ENCODE measurements at places on chromosomes 4 and X. TPM values are rescaled to one million over a fixed set of nuclear protein-coding genes. Genes with fewer than 3 reads are reported as not detected.
A peak's percentile ranks its signal among the peaks of the same experiment; 100 is the strongest.

DNA sequence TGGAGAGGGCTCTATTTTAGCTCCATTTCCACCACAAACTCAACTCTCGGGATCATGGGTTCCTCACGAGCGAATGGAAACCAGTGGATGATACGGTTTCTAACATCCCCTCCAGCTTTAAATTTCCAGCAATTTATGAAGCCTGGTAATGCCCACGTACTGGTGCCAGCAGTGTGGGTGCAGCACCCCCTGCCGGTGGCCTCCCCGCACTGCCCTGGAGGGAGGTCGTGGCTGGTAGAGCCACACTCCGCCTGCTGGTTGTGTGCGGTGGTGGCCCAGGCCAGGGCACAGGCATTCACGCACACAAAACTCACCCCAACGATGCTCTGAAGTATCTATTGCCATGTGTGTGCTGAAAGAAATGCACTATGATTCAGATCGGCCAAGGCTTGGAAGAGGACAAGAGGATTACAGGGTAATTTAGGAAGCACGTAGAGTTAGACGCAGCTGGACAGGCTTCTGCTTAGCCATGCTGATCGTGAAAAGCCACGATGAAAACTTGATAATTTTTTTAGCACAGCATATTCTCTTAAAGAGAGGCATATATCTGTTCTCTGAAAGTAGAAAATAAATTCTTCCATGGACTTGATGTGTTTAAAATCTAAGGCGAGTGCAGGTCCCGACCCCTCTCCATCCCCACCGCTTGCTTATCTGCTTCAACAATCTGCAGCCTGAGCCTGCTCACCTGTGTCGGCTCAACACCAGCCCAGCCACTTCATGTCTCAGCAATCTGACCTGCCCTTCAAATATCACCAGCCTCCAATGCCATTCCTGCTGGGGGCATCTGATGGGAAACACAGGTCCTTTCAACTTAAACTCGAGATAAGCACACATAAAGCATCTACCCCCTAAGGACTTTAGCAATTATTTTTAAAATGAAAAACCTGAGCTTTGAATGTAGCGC lies 59.1 kb downstream of the SCD5 start:
- no peaks in the 10 kb centered on the region for H3K36me3 ChIP-seq
- peak; percentile 52 for DNase-seq
- no peaks in the 10 kb centered on the region for H3K27me3 ChIP-seq
- H3K27ac ChIP-seq = no peak overlapping the region
- no peak overlapping the region for H3K4me3 ChIP-seq
- H3K4me1 ChIP-seq = no peaks in the 10 kb centered on the region

C4orf50 gene
- 0.21 TPM for total RNA-seq

- H3K4me3 ChIP-seq = no peak overlapping the region
- no peak for DNase-seq
- no peaks in the 10 kb centered on the region for H3K27me3 ChIP-seq
- H3K36me3 ChIP-seq = no peaks in the 10 kb centered on the region
- no peak overlapping the region for H3K27ac ChIP-seq
These were observed 30.7 kb downstream of the HS3ST1 start for GRCh38 chr4:11397819-11398610.

PRRG1 gene
- total RNA-seq = 21.3 TPM

XAGE2 gene
- total RNA-seq = not detected

DNA sequence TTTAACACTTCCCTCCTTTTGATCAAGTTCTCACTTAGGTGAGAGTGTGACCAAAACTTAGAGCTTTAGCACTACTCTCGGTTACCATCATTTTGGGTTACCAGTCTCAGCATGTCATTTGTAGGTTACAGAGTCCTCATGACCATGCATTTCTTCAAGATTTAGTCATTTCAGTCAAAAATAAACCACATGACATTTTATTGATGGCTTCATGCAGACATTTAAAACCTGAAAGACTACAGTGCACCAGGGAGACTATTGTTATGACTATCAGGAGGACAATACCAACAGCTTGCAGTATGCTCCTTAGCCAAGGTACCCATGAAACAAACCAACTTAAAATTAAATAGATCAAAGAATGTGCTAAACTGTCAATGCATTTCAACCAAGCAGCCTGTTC lies 498.1 kb upstream of the FSTL5 start:
- no peak overlapping the region for H3K27ac ChIP-seq
- H3K27me3 ChIP-seq = no peaks in the 10 kb centered on the region
- DNase-seq = no peak
- no peaks in the 10 kb centered on the region for H3K36me3 ChIP-seq
- H3K4me1 ChIP-seq = no peaks in the 10 kb centered on the region
- H3K4me3 ChIP-seq = no peak overlapping the region

FAM9C gene
- not detected for total RNA-seq

MAGEB1 gene
- not detected for total RNA-seq

DNA sequence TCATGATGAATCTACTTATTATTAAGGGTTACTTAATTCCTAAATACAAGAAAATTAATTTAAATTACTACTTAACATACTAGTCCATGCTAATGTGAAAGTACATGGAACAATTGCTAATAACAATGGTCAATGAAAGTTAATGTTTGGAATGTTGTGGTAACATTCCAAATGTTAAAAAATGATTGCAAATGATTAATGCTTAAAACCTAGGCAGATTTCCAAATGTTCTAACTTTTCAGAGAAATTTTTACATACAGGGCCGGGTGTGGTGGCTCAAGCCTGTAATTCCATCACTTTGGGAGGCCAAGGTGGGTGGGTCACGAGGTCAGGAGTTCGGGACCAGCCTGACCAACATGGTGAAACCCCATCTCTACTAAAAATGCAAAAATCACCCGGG lies 1851.3 kb upstream of the PCDH7 start:
- no peak for DNase-seq
- no peaks in the 10 kb centered on the region for H3K36me3 ChIP-seq
- no peaks in the 10 kb centered on the region for H3K4me1 ChIP-seq
- H3K4me3 ChIP-seq = no peak overlapping the region

DNA sequence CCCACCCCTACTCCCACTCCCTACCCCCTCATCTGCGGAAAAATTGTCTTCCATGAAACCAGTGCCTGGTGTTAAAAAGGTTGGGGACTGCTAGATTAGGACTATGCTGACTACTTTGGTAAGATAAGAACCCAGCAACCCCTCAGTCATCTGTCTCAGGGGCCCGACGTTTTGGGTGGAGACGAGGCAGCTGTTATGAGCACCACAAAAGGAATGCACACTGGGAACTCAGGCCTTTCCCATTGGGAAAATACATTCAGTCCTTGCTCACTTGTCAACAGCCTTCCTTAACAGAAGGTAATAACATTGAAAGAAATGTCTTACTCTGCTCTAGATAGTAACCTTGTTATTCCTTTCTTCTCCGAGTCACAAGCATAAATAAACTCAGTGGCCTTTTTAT lies 310.8 kb downstream of the AFF2 start:
- H3K4me1 ChIP-seq = no peaks in the 10 kb centered on the region
- no peaks in the 10 kb centered on the region for H3K36me3 ChIP-seq
- no peak overlapping the region for H3K27ac ChIP-seq
- H3K4me3 ChIP-seq = no peak overlapping the region
- DNase-seq = no peak
- H3K27me3 ChIP-seq = no peaks in the 10 kb centered on the region

DNA sequence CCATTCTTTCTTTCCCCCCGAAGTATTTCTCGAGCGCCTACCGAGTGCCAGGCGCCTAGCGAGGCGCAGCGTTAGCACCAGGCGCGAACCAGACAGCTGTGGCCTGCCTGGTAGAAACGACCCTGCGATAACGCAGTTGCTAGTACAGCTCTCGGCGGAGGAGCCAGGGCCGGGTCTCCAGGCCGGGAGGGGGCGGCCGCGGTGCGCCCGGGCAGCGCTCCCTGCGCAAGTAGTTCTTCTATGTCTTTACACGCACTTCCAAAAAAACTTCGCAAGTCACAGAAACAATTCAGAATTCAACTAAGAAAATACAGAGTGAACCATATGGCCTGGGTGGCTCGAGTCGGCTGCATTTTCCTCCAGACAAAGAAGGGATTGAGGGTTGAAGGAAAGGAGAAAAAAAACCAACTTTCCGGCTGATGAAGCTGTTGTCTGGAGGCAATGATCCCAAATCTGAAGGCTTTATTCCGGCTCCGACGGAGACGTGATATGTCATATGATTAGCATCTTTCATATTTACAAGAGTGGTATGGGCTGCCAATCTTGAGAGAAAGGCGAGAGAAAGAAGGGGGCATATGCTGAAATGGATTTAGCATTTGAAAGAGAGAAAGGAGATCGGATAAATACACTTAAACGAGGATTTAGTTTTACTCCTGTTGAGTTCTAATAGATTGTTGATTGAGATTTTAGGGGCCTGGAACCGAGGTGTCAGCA lies 7.2 kb upstream of the NEUROG2 start:
- peaks cover 12% of the 10 kb centered on the region for H3K4me1 ChIP-seq
- DNase-seq = no peak
- peaks cover 69% of the 10 kb centered on the region for H3K27me3 ChIP-seq
- H3K27ac ChIP-seq = no peak overlapping the region

GRCh38 chr4:125368671-125369081 lies 53.9 kb downstream of the FAT4 start:
- peak overlapping the region; percentile 15 for H3K4me3 ChIP-seq
- H3K27me3 ChIP-seq = no peaks in the 10 kb centered on the region
- no peak for DNase-seq
- no peak overlapping the region for H3K27ac ChIP-seq

DNA sequence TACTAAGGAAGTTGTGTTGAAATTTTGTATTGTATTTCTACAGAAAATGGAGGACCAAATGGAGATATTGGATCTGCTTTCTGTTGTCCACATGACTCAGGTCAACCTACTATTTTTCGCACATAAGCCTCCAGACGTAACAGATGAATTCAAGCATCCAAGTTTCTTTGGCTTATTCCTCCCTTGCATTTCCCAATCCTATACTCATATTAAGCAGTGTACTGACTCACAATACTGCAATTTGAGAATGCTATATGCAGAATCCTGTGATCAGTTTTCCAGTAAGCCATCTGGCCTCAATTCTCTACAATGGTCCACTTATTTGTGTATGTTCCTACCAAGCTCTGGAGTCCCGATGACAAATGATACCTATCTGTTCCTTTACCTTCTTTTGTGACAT lies 75.7 kb downstream of the ASB9 start:
- no peak overlapping the region for H3K27ac ChIP-seq
- no peaks in the 10 kb centered on the region for H3K27me3 ChIP-seq
- no peak for DNase-seq
- no peaks in the 10 kb centered on the region for H3K4me1 ChIP-seq
- H3K36me3 ChIP-seq = no peaks in the 10 kb centered on the region
- no peak overlapping the region for H3K4me3 ChIP-seq

GRCh38 chr4:176309046-176309445 lies 10.7 kb upstream of the SPCS3 start:
- no peak for DNase-seq
- H3K36me3 ChIP-seq = no peaks in the 10 kb centered on the region
- no peak overlapping the region for H3K4me3 ChIP-seq
- no peak overlapping the region for H3K27ac ChIP-seq

- no peaks in the 10 kb centered on the region for H3K27me3 ChIP-seq
- H3K4me3 ChIP-seq = no peak overlapping the region
- no peak overlapping the region for H3K27ac ChIP-seq
These were observed 51.9 kb upstream of the TAPT1 start for GRCh38 chr4:16278178-16278577.

DNA sequence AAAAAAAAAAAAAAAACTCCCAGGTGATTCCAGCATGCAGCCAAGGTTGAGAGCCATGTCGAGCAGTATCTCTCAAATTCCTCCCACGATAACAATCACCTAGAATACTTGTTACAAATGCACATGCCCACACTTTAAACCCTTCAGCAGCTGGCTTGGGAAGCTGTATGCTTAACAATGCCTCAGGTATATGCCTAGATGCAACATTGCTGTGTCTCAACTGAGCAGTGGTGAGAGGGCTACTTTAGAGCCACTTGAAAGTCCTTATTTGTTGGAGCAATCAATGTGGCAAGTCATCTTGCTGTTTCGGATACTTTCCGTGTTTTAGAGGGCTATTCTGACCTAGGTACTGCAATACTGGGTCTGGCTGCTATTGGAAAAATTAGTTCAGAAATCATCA lies 487.4 kb downstream of the INPP4B start:
- DNase-seq = no peak
- no peaks in the 10 kb centered on the region for H3K27me3 ChIP-seq
- H3K4me1 ChIP-seq = no peaks in the 10 kb centered on the region
- H3K27ac ChIP-seq = no peak overlapping the region

GRCh38 chr4:42172128-42172790 lies 19.8 kb upstream of the BEND4 start:
- H3K4me3 ChIP-seq = no peak overlapping the region
- no peaks in the 10 kb centered on the region for H3K36me3 ChIP-seq
- no peaks in the 10 kb centered on the region for H3K4me1 ChIP-seq
- no peak for DNase-seq
- no peaks in the 10 kb centered on the region for H3K27me3 ChIP-seq
- H3K27ac ChIP-seq = no peak overlapping the region

DNA sequence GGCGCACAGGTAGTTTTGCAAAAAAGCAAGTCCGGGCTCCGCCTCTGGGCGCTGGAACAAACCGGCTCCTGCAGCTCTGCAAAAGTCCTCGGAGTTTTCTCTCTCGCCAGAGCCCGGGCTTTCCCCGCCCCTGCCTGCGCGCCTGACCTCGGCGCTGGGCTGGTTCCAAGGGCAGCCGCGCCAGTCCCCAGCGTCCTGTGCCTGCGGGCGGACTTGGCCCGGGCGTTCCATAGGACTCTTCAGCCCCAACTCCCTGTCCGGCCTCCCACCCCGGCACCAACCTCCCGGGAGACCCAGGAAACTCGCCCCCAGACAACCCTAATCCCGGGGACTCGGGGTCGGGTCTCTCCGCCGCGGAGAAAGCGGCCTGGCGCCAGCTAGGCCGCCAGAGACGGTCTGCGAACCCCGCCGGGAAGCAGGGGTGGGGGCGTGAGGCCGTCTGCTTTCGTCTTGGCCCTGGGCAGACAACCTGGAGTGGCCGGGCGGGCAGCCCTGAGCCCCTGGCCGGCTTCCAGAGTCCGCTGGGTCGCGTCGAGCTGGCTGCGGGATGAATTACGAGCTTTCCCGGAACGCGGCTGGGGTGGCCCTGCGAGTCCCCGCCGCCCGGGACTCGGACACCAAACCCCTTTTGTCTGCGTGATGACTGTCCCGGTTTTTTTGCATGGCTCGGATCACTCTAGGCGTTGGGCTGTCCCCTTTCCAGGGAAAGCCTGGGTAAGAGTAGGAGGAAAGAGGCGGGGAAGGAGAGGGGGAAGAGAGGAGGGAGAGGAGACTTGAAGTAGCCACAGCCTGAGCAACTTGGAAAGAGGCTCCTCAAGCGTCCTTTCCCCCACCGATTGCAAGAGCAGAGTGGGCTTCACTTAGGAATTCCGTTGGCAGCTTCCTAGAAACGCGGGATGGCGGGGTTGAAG lies 916 bp downstream of the MXRA5 start:
- H3K4me3 ChIP-seq = peak overlapping the region; percentile 29
- no peaks in the 10 kb centered on the region for H3K4me1 ChIP-seq
- peaks cover 22% of the 10 kb centered on the region for H3K27me3 ChIP-seq
- H3K36me3 ChIP-seq = no peaks in the 10 kb centered on the region
- no peak for DNase-seq

SH3TC1 gene
- 88.3 TPM for total RNA-seq

Data from tibial nerve (tissue), 4 donors.